ENCODE measurements at places on chromosomes 1 and 21.

- DNase-seq = no peak
These were observed 272.4 kb downstream of the TPR start for GRCh38 chr1:186102547-186103148.

DNA sequence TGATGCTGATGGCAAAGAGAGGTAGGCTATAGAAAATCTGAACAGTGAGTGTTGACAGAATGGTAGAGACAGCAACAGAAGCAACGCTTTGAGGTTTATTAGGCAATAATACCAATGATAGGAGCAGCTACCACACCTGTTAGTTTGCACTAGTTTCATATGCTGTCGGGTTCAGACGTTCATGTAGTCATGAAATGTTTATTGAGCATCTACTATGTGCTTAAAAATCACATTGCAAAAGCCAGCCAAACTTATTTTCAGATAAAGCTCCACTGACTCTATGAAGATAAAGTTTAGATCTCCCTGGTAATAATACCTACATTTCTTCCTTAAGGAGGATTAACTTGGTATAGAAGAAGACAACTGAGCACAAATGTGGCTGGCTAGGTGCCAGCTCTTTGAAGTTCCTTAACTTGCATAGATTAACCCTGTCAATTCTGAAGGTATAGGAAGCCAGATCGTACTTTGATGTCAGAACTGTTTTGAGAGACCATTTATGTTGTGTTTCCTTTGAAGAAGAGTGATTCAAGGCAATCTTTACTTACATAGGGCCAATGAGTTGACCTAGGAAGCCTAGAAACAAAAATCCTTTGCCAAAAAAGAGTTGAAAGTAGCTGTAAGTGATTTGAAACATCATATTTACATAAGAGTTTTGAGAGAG, 71.5 kb downstream of the DISP1 start:
- no peak for DNase-seq

GRCh38 chr1:29280409-29281131, 44.2 kb downstream of the PTPRU start:
- DNase-seq = no peak

DNA sequence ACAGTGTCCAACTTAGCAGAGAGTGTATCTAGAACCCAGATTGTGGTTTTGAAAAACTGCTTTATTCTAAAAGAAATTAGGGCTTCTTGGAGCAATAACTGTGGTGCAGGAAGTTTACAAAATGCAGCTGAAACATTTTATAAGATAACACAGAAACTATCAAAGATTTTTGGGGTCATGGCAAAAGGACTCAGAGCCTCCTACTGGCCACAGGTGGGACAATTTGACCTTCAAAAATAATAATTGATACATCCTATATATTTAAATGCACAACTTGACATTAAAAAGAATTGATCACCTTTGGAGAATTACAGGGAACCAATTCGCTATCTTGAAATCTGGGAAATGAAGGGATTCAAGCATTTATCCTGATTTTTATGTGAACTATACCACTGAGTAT, 235.2 kb downstream of the RPS6KC1 start:
- DNase-seq = no peak

DNA sequence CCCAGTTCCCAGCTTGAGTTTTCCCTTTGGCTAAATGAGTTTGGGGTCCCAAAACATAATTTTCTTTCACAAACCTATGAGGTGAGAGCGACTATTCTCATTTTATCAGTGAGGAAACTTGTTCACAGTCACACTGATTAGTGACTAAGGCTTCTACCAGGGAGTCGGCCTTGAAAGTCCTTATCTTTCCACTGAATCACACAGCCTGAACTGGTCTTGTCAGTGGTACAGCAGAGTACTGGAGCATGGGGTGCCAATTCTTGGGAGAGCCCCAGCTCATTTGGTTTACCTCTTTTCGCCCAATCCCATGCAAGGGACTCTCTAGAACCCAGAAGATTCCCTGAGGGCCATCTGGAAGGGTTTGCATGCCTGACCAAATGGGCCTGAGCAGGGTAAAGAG, 16.9 kb downstream of the HSD3B2 start:
- no peak for DNase-seq

GRCh38 chr1:101728029-101728428, 268.7 kb downstream of the OLFM3 start:
- DNase-seq = no peak

Measured in NCI-H1417 treated with DMSO at 0.1 percent for 48 hours (cell line).